ENCODE measurements at places on chromosomes 5 and 9.

- no peak for DNase-seq
These were observed 23.8 kb downstream of the GDA start for GRCh38 chr9:72173080-72173479.

DNA sequence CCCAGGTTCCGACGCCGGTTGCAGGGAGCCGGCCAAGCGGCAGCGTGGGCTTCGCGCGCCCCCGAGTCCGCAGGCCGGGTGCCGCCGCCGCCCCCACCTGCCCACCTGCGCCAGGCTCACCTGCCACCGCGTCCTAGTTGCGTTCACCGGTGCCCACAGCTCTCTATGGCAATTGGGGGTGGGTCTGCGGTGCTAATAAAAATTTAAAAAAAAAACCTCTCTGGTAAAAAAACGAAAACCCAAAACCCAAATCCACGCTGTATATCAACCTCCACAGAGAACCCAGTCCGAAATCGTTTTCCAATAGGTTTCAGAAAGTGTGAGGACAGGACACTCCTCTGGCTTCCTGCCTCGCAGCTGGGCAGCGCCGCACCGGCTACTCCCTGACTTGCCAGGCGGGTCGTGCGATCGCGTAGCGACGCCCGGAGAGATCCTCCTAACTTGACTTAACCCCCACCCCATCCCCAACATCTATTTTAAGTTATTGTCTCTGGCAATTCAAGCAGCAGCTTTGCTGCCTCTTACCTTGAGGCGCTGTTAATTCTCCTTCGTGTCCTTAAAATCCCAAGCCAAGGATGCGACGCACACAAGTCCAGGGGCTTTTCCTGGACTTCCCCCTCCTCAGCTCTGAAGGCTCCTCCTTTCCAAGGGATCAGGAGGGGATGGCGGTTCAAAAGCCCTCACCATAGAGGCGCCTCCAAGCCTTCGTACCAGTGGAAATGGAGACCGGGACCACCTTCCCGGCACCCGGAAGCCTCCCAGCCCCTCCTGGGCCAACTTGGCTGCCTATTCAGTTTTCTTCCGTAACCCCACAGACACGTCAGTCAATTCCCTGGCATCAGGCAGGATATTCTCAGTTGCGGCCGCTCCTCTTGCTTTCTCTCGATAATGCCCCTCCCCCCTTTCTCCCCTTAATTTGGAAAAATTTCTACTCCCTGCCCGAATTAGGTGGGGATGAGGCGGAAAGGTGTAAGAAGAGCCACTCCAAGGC, 1639.4 kb upstream of the C9orf72 start:
- DNase-seq, result peak; percentile 22

DNA sequence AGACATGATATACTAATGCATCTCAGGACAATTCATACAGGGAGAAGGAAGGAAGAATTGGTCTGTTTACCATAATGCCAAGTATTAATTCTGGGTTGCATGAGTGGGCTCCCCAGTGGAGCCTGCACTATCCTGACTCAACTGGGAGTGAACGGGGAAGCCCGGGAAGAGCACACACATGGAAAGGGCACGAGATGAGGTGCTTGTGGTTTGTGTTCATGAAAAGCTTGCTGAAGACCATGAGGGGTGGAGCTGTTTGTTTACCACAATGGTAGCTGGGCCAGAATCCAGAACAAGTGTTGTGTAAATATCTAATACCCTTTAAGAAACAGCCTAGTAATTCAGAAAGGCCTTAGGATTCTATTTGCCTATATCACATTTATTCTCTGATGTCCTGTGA, 44.6 kb downstream of the POC5 start:
- DNase-seq, result no peak

DNA sequence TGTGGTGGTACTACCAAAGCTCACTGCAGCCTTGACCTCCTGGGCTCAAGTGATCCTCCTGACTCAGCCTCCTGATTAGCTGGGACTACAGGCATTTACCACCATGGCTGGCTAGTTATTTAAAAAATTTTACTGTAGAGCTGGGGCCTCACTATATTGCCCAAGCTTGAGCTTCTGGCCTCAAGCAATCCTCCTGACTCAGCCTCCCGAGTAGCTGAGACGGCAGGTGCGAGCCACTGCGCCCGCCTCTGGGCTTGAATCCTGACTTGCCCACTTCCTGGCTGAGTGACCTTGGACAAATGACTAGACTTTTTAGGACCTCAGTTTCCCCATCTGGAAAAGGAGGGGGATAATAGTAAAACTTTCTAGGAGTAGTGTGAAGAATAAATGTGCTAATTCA, 32.1 kb downstream of the NCS1 start:
- DNase-seq, result no peak

DNA sequence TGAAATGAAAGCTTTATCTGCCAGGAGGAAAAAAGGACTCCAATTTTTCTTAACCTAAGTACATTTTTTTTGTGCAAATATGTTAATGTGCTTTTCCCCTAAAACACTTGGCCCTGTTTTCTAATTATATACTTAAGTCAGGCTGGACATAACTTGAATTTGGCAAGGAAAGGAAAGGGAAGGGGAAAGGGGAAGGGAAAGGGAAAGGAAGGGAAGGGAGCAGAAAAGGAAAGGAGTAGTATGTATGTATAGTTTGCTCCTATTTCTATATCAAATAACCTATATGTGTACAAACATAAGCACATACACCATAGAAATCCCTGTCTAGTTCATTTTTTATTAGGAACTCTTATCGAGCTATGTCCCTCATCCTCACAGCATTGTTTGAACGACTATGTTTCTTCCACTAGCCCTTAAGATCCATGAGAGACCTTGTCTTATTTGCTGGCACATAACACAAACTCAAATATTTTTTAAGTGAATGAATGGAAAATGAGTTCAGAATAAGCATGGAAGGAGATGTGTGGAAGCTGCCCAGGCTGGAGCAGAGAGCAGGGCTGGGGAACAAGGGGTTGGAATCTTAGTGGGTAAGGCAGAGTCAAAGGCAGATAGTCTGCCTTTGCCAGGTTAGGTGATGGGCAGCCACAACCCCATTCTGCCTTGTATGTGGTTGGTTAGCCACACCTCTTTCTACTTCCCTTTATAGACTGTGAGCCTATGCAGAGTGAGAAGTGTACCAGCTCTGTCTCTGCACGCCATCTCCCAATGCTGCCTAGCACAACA, 70.0 kb downstream of the KLHL3 start:
- DNase-seq, result no peak

DNA sequence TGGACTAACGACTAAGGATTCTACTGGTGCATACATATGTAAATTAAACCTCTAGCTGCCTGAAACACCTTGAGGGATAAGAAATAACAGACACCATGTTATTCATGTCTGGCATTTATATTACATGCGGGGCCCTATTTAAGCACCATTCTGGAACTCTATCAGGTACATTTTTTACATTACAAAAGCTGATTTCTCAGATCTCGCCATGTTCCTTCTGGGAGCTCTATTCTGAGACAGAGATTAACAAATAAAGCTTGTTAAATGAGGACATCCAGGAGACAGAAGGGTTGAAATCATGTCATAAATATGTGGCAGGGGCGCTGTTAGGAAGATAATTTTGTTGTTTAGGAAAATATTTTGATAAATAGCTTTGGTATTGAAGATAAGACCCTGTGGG, 93.4 kb upstream of the SLIT3 start:
- no peak for DNase-seq

- no peak for DNase-seq
These were observed 40.0 kb downstream of the PIK3R1 start for GRCh38 chr5:68255305-68256120.

- DNase-seq, result no peak
These were observed 79.5 kb upstream of the NFIL3 start for GRCh38 chr9:91502913-91503672.

GRCh38 chr5:36630201-36631145, 24.1 kb downstream of the SLC1A3 start:
- no peak for DNase-seq

DNA sequence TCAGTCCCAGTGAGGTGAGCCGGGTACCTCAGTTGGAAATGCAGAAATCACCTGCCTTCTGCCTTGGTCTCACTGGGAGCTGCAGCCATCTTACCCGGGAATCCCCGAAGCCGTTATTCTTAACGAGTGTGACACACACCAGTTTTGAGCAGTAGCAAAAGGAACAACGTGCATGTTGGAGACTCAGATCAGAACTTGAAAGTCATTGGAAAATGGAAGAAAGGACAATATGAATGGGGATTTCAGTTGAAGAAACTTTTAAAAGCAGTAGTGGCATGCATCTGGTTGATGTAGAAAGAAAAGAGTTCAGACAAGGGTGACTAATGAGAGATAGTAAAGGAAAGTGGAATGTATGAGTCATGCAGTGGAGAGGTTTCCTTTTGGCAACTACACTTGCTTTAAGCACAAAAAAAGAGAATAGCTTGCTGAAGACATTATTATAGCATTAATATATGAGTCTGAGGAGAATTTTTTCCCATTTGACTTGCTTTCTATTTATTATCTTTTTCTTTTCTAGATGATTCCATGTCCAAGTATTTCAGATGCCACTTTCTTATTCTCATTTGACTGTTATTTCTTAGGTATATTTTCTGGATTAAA, 44.4 kb upstream of the ANKDD1B start:
- DNase-seq, result no peak

DNA sequence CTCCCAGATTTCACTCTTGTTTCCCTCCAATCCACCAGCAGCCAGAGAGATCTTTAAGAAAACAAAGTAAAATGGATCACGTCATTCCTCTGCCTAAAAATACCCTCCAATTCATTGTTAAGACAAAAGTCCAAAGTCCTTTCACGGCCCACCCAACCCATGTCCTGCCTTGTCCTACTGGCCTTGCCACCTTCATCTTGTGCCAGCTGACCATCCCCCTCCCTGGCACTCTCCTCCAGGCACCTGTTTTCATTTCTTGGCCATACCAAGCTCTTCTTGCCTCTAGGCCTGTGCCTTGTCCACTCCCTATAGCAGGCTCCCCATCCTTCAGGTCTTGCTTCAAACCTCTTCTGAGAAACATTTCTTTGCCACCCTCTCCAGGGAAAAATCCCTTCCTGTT, 307.6 kb downstream of the MSX2 start:
- DNase-seq, result no peak

- DNase-seq, result no peak
These were observed 269.9 kb downstream of the MED10 start for GRCh38 chr5:6108540-6108848.

GRCh38 chr5:131272724-131273123, 8.9 kb downstream of the CDC42SE2 start:
- no peak for DNase-seq

GRCh38 chr5:7902201-7902600, 33.3 kb downstream of the MTRR start:
- DNase-seq, result no peak

GRCh38 chr9:84397822-84398221, 57.3 kb upstream of the SLC28A3 start:
- no peak for DNase-seq

DNA sequence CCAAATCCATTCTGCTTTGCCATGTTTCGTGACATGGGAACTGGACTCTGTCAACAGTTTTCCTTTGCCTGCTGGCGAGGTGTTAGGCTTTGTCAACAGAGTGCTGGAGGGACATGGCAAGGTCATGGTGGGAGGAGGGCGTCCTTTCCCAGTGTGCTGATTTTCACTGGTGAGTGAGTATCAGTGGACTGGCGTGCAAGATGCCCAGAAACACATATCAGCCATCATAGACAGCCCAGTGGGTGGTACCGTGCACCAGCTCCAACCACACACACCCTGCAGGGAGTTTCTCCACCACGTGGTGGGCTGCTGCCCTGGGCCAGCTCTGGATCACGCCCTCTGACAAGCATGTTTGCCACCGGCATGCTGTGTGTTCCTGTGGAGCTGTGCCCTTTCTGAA, 50.0 kb upstream of the ABL1 start:
- no peak for DNase-seq

DNA sequence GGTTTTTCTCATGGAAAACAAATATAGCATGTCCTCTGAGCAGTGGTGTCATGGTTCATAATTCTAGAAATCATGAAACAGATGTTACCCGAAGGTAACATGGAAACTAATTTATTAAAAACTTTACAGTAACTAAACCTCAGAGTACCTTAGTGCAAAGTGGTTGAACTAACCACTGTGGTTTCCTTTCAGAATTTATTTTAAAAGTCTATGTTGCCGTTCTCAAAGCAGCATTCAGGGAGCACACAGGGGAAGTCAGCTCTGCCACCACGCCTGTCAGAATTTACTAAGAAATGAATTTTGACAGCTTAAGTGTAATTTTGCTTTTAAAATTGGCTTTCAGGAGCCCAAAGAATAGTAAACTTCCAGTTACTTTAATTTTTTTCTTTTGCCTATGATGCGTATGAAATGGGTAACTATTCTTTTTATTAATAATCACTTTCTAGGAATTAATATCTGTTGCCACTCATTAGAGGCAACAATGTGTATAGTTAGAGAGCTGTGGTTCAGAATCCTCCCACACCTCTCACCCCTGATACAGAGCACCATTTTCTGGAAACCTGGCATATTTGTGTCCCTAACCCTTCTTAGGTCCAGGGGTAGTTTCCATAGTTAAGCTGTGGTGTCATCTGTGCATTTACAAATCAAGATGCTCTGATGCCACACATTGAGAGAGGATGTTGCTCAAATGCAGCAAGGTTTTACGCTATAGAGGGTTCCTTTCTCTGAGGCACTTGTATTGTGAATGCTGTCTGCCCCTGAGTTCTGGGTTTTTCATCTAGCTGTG, 202.6 kb downstream of the ZSWIM6 start:
- no peak for DNase-seq

GRCh38 chr9:2872931-2873323, 29.0 kb upstream of the PUM3 start:
- DNase-seq, result no peak

DNA sequence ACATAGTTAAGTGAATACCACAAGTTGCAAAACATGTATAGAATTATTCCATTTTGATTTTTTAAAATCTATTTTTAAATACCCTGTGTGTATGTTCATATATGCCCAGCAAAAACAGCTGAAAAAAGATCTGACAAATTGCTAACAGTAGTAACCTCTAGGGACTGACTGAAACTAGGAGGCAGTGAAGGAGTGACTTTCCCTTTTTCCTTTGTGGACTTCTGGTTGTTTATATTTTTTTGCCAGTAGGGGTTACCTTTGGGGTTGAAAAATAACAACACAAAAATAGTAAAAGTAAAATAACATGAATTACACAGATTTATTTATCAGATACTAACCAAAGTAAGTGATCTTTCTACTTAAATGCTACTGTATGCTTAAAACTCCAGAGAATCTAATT, 2.9 kb downstream of the MEGF9 start:
- no peak for DNase-seq

DNA sequence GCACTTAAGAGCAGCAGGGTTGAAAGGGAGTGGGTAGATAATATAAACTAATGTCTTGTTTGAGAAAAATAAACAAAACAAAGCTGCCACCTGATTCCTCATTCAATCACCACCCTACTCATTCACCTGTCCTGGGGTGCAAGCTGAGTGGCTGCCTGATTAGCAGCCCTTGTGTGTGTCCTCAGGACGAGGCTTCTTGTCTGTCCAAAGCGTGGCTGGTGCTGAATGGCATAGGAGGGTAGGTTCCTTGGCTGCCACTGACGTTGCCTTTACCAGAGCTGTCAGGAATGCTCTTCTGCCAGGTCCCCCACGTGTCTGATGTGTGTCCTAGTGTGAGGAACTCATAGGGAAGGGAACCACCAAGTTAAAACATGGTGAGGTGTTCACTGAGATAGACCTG, 146.6 kb upstream of the SLC24A2 start:
- DNase-seq, result no peak

GRCh38 chr5:108398964-108399363, 17.1 kb upstream of the FBXL17 start:
- no peak for DNase-seq
